H4 (cell line): ENCODE measurements at places on chromosomes 4 and X. TPM values are rescaled to one million over a fixed set of nuclear protein-coding genes. Genes with fewer than 3 reads are reported as not detected.

GRCh38 chr4:98746530-98746929 is 88.1 kb upstream of the TSPAN5 start:
- DNase-seq, result no peak

DNA sequence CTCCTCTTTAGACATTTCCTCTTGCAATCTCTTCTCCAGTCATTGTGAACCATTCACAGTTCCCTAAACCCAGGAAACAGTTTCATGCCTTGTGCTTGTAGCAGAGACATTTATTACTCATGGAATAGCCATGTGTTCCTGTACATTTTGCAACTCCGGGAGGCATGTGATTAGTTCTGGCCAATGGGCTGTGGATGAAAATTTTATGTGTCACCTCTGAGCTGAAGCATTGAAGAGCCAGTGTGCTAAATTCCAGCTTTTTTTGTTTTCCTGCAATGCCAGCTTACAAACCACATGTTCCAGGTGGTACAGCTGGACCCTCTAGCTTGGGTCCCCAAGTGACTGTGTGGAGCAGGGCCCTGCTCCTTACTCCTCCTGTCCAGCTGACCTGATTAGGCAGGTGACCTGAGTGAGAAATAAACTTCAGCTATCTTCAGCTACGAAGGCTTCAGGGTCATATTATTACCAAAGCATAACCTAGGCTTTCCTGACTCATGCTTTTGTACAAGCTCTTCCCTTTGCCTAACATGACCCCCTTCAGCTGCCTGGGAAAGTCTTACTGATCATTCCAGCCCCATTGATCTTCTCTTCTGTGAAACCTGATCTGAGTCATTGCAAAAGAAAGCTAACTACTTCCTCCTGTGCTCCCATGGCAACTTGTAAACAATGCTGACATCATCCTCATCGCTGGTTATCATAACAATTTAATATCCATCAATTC is 200.4 kb downstream of the PTTG2 start:
- peak; percentile 69 for DNase-seq

- DNase-seq, result peak; percentile 57
Observed at GRCh38 chr4:37803348-37803973, 23.0 kb upstream of the PGM2 start.

The REPS2 gene
- 0.53 and 1.1 TPM in 2 replicates for total RNA-seq

The GIMD1 gene
- total RNA-seq, result not detected in 2 replicates
